ENCODE measurements at places on chromosomes 7 and 10. TPM values are rescaled to one million over a fixed set of nuclear protein-coding genes. Genes with fewer than 3 reads are reported as not detected.

DNA sequence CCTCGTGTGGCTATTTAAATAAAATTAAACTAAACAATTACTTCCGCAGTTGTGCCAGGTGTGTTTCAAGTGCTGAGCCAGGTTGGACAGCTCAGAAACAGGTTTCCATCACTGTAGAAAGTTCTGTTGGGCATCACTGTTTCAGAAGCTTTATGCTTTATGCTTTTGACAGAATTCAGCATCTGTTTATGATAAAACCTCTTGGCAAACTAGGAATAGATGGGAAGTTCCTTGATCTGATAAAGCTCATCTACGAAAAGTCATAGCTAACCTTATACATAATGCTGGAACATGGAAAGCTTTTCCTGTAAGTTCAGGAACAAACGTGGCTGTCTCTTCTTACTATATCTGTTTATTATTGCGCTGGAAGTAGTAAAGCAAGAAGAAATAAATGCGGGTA, 143.4 kb downstream of the DOCK1 start:
- DNase-seq: no peak

- no peak for DNase-seq
Observed at GRCh38 chr7:115023219-115023618, 101.3 kb downstream of the MDFIC start.

DNA sequence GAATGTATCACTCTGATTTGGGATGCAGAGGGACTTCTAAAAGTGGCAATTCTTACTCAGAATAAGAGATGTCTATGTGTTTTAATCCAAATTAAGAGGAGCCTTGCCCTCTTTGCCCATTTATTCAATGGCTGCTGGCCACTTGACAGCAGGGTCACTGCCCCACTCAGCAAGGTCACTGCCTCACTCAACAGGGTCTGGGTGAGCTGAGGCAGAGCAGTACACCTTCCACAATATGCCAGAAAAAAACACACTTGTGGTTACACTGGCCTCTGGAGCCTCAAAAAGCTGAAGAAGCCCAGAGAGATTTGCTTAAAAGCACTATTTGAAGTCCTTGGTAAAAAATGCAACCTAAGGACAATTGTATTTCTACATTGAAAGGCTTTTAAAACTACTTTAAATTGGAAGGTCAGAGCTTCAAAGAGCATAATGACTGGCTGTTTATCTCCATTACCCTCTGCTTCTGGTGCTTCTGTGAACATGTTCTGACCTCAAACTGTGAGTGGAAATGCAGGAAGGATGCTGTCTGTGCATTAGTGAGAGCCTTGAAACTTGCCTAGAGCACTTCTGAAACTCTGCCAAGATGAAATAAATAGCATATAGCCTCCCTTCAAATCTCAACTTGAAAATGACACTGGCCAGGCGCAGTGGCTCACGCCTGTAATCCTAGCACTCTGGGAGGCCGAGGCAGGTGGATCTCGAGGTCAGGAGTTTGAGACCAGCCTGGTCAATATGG, 35.1 kb upstream of the WIPF3 start:
- DNase-seq: no peak

- no peak for DNase-seq
Observed at GRCh38 chr7:141444961-141445360, 106.2 kb upstream of the AGK start.

DNA sequence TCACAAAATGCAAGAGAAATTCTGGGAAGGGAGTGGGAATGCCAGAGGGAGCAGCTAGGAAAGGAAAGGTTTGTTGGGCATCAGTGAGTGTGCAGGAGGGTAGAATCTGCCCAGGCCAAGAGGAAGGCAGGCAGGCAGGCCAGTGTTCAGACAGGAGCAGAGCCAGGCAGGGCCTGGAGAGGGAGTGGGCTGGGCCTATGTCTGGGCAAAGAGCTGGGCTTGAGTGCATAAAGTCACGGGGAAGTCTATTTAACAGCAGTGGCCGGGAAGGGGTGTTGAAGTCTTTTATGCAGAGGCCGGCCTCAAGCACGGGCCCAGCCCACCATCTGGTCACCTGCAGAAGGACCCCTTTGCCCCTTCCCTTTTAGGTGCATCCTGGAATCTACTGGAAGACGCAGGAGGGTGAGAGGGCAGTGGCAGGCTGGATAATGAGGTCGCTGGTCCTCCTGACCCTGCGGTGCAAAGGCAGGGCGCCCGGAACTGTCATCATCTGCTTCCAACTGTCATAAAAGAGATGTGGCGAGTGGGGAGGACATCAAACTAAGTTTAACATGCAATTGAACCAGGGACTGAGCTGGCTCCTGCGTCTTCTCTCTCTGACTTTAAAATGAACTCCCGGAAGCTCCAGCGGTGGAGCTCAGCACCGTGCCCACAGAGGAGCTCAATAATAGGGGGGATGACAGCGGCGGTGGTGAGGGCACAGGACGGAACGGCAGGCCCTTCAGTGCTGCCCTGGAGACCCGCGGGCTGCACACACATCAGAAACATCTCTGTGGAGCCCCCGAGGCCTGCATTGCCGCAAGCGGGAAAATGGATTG, 29.5 kb downstream of the CARD11 start:
- DNase-seq: no peak

GRCh38 chr10:86113983-86114382, 252.6 kb downstream of the GRID1 start:
- no peak for DNase-seq

- no peak for DNase-seq
Observed at GRCh38 chr7:153943457-153943856, 108.7 kb upstream of the DPP6 start.

DNA sequence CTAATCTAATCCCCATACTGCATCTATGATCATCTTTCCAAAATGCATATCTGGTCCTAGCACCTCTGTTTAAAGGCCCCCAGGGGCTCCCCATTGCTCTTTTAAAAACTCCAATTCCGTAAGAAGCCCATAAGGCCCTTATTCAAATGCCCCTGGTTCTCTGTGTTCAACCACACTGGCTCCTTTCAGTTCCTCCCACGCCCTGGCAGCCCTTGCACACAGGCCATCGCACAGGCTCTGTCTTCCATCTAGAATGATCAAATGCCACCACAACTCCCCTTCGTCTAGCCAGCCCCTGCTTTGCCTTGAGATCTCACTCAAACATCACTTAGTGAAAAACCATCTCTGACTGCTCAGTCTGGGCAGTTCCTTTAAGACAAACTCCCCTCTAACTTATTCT, 112.9 kb upstream of the LYZL2 start:
- DNase-seq: no peak

GRCh38 chr7:133052826-133053225, 29.1 kb downstream of the CHCHD3 start:
- DNase-seq: no peak

DNA sequence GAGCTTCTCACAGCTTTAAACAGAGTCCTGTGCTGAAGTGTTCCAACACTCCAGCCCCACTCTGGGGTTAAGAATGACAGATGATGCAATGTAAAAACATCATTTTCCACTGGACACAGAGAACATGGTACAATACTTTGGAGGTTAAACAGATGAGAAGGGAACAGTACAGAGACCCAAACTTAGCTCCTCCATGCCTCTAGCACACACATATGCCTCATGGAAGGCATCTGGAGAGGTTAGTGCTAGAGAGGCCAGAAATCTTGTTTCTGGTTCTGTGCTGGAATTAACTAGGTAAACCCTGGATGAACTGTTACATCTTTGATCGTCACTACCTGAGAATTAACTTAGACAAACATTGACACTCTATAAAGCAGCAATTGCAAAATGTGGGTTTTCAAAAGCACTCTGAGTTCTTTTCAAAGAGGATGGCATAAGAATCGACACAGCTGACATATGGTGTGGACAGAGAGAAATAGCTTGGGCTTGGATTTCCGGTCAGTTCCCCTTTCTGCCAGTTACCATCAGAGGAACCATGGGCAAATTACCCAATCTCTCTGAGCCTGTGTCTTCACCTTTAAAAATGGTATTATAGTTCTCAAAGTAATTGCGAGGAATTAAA, 81.9 kb downstream of the KCNMA1 start:
- peak; percentile 69 for DNase-seq

DNA sequence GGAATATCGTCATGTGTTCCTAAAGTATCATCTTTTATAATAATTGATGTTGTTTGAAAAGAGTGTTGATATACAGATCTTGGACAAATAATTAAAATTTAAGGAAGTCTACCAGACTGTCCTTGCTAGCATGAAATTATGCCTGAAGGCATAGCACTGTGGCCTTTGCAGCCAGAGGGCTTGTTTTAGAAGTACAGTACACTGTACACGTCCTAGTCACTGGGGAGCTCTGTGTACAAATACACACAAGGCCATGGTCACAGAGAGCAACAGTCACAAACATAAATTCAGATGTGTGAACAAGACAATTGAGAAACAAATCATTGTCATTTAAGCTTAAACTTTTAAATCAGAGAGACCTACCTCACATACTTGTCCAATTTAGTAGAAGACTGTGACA, 133.0 kb downstream of the KIAA1217 start:
- DNase-seq: no peak

GRCh38 chr10:114683593-114683992, 25.5 kb upstream of the ABLIM1 start:
- no peak for DNase-seq

- DNase-seq: no peak
Observed at GRCh38 chr7:65247491-65247890, 126.2 kb upstream of the ZNF92 start.

DNA sequence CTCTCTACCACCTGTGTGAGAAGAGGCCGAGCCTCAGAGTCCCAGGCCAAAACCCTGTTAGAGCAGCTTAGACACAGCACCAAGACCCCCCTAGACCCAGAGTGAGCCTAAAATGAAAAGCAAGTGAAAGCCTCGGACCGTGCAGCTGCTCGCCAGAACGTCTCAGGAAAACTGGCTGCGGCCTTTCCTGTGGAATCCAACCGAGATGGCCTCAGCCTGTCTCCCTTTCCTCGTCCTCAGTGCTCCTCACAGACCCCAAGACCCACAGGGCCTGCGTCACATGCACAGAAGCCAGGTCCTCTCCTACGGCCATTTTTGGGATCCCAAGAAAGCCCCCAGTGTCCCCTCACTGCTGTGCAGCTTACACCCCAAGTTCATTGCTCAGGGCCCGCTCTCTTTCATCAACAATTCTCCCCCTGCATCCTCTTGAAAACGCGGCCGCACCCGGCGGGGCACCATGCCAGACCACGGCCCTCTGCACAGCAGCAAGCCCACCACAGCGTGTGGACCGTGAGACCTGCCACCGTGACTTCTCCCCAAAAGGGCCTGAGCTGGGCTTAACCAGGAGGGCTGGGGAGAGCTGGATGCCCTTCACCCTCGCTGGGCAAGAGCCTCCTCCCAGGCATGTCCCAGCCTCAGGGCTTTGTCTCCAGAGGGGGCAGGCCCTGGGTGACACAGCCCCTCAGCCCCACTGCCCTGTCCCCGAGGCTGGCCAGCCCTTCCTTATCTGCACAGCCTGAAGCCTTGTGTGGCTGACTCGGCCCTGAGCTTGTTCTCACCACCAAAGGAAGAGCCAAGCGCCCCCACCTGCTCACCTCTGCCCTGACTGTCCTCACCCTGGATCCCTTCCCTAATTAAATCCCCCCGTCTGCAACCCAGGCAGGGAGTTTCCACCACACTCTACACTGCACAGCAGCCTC, 142.9 kb downstream of the PTPRN2 start:
- DNase-seq: no peak

- no peak for DNase-seq
Observed at GRCh38 chr7:31029251-31030042, 22.7 kb upstream of the ADCYAP1R1 start.

GRCh38 chr10:35434533-35434932, 98.2 kb downstream of the CCNY start:
- DNase-seq: no peak

DNA sequence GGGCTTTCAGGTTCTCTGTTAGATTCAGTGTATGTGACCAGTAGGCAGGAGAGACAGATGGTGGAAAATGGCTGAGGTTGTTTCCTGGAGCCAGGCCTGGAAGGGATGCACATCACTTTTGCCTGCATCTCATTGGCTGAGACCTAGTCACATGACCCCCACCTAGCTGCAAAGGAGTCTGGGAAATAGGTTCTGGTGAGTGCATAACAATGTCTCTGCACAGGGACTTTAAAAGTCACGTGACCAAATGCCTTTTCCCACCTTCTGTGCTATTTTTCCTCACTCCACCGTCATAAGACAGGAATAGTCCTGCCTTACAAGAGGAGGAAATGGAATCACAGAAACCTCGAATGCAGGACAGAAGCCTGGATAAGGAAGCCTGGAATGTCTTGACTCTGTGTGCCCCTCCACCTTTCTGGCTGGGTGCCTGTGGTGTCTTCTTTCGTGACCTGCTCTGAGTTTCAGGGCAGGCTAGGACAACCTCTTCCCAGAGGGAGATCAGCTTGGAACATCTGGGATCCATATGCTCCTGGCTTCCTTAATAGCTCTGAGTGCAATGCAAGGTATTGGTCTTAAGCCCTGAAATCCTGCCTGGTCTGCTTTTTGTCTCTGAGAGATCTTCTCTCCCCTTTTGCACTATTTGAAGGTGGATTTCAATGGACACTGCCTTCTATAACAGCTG, 139.9 kb upstream of the ZNF438 start:
- DNase-seq: no peak

DNA sequence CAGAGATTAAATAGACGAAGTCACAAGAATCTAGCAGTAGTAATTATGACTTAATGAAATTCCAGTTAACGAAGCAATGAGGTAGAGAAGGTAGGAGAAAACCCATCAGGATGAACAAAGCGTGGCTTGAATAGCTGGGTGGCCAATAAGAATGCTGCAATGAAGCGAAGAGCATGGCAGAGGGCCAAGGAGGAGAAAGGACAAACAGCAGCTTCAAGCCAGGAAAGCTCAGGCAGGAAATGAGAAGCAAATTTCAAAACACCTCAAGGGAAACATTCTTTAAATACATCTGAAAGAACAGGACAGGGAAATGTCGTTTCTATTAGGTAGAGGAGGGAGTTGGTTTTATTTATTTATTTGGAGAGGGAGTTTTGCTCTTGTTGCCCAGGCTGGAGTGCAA, 122.5 kb downstream of the KIAA1217 start:
- no peak for DNase-seq

GRCh38 chr10:42937649-42938180, 139.2 kb upstream of the RET start:
- DNase-seq: no peak

GRCh38 chr7:102395592-102395872, 631 bp upstream of the PRKRIP1 start:
- DNase-seq: no peak

- no peak for DNase-seq
Observed at GRCh38 chr10:86363833-86364490, 2.6 kb downstream of the GRID1 start.

DNA sequence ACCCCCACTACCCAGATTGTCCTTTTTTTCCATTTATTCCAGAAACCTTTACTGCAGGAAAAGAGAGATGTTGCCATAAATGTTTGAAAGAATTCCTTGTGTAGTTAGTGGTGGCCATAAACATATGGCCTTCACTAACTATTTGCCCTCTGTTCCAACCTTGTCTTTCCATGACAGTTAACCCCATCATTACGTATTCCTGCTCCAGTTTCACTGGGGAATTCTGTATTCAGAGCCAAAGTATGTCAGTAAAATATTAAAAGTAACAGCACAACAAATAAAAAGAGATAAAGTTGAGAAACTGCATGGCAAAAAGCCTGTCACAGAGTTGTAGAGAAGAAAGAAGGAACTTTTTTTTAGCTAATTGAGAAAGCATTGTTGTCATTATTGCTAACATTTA, 261.3 kb downstream of the BICC1 start:
- no peak for DNase-seq

- no peak for DNase-seq
Observed at GRCh38 chr7:37912756-37913155, 3.9 kb downstream of the SFRP4 start.

The NEUROG3 gene
- not detected for total RNA-seq

The HOXA6 gene
- not detected for total RNA-seq

The CYP2C19 gene
- 13.0 TPM for total RNA-seq

The ZNF365 gene
- total RNA-seq: not detected

The PLEKHS1 gene
- total RNA-seq: not detected

The CYP3A7 gene
- total RNA-seq: 17.5 TPM

The KIF11 gene
- total RNA-seq: 0.38 TPM

The FOXK1 gene
- 8.4 TPM for total RNA-seq

The STEAP1B gene
- not detected for total RNA-seq
